ENCODE measurements at places on chromosomes 13 and 19. TPM values are rescaled to one million over a fixed set of nuclear protein-coding genes. Genes with fewer than 3 reads are reported as not detected.
A peak's percentile ranks its signal among the peaks of the same experiment; 100 is the strongest.

GRCh38 chr19:39915101-39915847 is 19.2 kb downstream of the FCGBP start:
- no peak for ATAC-seq

Gene PSPN
- total RNA-seq: 2.8 TPM

GRCh38 chr13:22758245-22758644 is 422.5 kb upstream of the SGCG start:
- ATAC-seq: peak; percentile 31

DNA sequence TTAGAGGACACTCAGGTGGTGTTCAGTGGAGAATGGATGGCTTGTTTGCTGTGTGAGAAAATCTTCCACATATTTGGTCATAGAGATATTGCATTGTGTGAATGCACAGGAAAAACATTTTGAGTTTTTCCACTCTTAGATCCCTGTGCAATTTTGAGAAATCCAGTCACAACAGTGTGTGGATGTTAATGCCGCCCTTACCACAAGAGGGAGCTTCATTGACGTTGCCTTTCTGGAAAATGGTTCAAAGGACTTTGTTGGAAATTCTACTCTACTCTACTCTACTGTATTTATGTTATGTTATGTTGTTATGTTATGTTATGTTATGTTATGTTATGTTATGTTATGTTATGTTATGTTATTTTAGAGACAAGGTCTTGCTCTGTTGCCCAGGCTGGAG is 13.4 kb downstream of the ZNF20 start:
- ATAC-seq: no peak

GRCh38 chr13:59885076-59885475 is 278.7 kb downstream of the DIAPH3 start:
- ATAC-seq: no peak

- no peak for ATAC-seq
Measured at GRCh38 chr13:48784916-48785548, 131.3 kb downstream of the CYSLTR2 start.

Gene PGLYRP1
- total RNA-seq: 1.1 TPM

DNA sequence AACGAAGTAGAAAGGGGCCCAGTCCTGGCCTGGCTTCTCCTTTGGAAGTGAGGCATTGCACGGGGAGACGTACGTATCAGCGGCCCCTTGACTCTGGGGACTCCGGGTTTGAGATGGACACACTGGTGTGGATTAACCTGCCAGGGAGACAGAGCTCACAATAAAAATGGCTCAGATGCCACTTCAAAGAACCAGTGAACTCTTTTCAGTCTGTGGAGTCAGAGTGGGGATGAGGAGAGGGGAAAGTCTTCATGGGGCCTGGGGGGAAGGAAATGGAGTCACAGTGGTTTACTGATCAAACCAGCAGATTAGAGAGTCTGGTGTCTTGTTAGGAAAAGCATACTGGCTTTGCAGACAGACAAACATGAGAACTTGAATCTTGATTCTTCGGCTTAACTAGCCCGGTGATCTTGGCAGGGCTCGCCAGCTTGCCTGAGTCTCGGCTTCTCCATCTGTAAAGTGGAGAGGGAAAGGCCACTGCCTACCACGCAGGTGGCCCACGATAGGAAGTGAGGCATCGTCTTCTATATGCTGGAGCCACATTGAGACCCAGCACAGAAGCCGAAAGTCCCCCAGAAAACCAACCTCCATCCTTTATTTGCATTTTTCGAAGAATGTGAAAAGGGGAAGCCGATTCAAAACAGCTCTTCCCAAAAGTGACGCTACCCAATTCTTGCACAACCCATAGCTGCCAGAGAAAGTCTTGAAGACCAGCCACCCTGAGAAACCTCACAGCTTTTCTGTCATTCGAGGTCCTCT is at the start of gene FFAR1:
Gene FFAR1 (plus strand): TSS at position 732 of the 759 bp plus-strand sequence. CDS start 3,650 bp downstream, outside the sequence.
- ATAC-seq: no peak

Gene GNG7
- total RNA-seq: 1.2 TPM

- ATAC-seq: no peak
Measured at GRCh38 chr13:109314101-109314500, 472.3 kb downstream of the IRS2 start.

GRCh38 chr19:17209126-17210036 is 5.8 kb upstream of the USE1 start:
- peak; percentile 72 for ATAC-seq

DNA sequence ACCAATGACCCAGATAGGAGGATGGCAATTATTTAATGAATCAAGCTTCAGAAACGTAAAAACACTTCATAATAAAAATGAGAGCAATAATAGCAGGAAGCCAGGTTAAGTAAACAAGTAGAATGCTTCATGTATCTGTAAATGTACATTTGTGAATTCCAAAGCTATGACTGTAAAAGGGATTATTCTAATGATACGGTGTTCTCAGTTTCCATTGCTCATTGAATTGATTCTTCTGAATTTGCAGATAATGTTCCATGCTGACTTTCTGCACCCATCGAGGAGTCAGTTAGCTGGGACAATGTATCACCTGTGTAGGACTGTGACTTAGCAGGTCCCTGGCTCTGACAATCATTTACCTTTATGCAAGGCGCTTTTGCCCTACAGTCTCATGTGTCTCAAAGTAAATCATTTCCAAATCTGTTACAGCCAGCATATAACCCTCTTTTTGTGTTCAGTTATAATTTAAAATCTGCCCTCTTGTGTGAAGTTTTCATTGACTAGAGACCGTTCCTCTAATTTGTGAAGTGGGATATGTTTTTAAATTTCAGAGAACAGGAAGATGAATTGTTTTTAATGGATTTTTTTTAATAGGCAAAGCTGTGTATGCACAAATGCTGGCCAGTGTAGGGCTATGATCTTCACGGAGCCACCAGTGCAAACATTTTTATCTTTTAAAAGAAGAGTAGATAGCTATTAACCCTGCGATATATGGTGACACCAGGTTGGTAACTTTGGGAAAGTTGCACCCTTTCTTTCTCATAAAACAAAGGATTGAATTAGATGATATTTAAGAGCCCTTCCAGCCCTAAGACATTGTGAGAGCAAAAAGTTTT is 267.1 kb downstream of the KLF5 start:
- peak; percentile 20 for ATAC-seq

DNA sequence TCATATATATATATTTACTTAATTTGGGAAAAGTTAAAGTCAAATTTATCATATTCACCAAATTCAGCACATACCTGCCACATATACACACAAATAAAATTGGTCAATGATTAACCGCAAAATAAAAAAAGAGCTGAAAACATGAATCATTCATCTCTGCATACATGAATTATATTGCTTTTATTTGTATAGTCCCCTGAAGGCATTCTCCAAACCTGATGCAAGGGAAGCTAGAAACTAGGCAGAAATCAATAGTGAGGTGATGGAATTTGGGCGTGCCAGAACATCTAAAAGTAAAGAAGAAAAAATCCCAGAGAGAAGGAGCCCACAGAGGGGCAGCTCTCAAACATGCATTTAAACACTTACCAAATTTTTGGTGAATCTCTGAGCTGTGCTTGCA is 60.1 kb downstream of the UFM1 start:
- no peak for ATAC-seq

DNA sequence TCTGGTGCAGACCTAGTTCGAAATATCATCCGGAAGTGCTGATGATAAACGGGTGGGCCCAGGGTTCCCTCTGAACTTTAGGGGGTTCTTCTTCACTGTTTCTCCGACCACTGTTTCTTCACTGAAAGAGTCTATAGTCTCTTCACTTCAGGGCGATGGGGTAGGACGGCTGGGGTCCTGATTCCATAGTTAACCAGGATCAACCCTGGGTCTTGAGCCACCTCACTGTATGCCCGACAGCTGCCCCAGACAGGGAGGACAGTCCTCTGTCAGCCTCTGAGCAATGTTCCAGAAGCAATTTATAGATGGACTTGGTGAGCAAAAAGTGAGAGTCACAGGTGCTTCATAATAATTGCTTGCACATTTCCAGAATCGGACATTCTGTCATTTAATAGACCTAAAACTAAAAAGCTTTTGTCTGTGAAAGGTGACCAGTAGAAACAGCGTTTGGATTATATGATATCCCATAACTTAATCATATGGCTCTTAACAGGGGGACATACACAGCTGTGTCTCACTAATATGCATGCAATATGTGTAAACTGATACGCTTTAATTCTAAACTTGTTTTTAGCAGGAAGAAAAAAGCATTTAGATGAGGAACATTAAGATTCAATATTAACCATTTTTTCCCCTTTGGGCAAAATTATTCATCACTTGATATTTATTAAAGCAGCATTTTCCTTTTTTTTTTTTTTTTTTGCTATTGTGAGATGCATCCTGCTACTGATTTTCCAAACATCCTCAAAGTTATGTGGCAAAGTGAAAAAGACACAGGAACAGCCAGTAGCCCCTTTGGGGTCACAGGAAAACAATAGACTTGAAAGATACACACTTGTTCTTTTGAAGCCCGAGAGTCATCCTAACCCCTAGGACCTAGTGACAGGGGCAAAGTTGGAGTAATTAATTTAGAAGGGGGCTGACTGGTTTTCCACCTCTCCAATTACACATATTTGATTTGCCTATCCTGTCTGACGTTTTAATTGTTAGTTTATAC is 277.0 kb downstream of the ZNF536 start:
- no peak for ATAC-seq

- ATAC-seq: no peak
Measured at GRCh38 chr13:100356889-100357288, 231.7 kb downstream of the GGACT start.

- ATAC-seq: no peak
Measured at GRCh38 chr13:102260256-102260655, 141.6 kb downstream of the FGF14 start.

Gene CNFN
- 4.9 TPM for total RNA-seq

DNA sequence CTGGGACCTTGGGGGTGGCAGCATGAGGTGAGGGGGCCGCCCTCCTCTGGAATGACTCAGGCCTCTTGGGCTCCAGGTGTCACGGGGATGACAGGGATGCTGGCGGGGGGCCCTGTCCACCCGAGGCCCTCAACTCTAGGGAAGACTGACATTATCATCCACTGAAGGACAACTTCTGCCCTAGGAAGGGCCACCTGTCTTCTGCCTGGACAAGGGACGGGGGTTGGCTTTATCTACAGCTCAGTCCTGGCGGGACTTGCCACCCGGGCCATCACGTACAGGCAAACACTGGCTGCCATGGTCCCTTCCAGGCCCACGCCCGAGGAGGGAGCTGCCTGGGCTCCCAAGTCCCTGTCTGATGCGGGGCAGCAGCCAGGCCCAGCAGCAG is 130.7 kb downstream of the STK24 start:
- ATAC-seq: no peak

GRCh38 chr19:16369664-16370576 is 45.3 kb downstream of the KLF2 start:
- no peak for ATAC-seq

Gene C5AR1
- 4.1 TPM for total RNA-seq

DNA sequence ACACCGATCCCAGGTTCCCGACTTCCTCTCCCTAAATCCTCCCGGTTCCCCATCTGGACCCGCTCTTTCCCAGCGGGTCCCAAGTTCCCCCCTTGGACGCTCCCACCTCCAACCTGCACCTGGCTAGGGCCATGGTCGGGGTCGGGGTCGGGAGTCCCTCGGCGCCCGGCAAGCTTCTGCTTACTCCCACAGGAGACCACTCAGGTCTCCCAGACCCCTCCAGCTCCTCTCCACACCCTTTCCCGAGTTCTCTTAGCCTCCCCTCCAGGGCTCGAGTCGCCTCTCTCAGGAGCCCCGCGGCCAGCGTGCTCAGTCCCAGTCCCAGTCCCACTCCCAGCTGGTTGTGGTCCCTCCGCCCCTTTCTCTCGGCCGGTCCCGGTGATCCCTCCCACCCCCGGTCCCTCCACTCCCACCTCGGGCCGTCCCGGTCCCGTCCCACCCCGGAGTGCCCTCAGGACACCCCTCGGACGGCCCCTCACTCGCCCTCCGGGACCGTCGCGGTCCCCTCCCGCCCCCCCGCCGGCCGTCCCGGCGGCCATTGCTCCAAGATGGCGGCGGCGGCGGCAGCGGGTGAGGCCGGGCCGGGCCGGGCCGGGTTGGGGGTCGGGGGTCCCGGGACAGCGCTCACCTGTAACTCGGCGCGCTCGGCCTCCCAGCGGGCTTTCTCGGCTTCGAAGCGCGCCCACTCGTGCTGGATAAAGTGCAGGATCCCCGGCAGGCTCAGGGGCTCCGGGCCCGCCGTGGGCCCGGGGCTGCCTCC is at the start of gene FKRP:
Gene FKRP (plus strand): TSS at position 537 of the 760 bp plus-strand sequence. CDS start 9,394 bp downstream, outside the sequence.
- peak; percentile 68 for ATAC-seq

Gene C3
- 0.29 TPM for total RNA-seq

DNA sequence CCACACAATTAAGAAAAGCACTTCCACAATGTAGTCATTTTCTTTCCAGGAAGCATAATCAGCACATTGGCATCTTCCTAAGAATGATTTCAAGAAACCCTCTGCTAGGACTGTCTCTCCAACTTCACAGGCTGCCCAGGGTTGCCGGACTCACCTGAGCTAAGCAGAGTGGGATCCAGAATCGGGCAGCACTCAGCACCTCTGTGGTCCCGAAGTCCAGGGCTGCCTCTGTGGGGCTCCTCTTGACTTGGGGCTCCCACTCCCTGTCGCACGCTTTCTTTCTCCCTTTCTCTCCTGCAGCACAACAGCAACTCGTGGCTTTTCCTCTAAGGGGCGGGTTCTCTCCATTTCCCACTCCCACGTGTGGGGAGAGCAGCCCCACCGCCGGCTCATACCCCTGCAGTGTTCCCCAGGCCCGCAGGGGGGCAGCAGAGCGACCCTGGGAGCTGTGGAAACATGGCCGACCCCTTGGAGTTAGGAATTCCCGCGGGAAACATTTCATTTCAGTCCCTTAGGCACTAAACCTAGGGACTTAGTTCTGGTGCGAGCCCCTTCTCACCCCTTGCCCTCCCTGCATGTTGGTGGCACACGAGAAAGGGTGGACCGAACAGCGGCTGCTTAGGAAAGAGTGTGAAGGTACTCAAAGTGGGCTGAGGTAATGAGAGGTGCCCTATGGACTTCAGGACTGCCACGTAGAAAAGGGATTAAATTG is at the start of gene TMEM272:
Gene TMEM272 (minus strand): TSS at position 316 of the 712 bp plus-strand sequence. CDS start 6,647 bp downstream, outside the sequence.
- ATAC-seq: peak; percentile 82

All from motor neuron (in vitro differentiated cells).